Stimulated activated CD8-positive, alpha-beta memory T cell treated with anti-CD3 and anti-CD28 coated beads, Interleukin-2, amount 100 ng/mL, for 1 hour (primary cell): ENCODE measurements at places on chromosomes 7 and 10.

DNA sequence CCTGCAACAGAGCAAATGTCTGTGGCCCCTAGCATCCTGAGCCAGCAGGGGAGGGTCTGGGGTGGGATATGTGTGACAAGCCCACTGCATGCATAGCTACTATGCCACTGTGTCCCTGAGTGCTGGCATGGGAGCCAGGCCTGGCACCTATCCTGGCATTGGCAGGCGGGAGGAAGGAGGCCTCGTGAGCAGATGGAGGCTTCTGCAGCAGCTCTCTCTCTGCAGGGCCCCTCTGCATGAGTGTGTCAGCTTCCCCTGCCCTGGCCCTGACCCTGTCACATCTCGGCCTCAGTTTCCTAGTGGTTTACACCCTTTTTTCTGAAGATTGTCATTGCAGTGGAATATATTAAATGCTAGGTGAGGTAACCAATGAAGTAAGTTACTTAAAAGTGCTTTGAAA lies 13.1 kb upstream of the IMPDH1 start:
- DNase-seq, result no peak

DNA sequence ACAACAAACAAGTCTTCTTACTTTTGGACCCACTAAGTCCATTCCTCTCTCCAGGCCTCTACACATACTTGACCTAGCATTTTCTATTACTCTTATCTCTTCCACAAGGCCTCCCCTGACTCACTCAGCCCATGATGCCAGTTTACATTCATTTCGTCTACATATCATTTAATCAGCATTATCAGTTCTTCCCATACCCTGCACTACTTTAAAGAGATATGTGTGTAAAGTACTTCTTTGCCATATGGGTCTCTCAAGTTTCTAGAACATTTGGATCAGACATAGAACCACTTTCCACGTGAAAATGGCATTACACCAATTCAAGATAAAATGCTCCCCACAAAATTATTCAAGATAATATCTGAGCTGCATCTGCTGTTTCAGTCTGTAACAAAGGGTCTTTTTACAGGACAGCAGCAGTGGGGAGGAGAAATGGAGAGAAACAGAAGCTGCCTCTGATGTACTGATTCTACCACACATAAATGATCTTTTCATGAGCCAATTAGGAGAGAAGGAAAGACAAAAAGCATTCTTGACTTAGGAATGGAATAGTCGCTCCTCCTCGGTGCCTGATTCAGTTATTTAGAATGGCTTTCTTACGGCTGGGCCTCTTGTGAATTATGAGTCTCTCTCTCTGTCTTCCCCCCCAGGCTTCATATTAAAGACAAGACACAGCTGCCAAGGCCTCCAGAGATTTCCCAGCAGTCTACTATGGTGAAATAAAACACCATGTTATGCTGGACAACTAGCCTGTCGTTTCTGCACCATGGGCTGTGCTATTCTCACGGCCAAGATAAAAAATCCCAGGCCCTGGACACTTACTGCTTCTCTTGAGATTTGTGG lies 46.9 kb upstream of the SEPTIN7 start:
- DNase-seq, result no peak

DNA sequence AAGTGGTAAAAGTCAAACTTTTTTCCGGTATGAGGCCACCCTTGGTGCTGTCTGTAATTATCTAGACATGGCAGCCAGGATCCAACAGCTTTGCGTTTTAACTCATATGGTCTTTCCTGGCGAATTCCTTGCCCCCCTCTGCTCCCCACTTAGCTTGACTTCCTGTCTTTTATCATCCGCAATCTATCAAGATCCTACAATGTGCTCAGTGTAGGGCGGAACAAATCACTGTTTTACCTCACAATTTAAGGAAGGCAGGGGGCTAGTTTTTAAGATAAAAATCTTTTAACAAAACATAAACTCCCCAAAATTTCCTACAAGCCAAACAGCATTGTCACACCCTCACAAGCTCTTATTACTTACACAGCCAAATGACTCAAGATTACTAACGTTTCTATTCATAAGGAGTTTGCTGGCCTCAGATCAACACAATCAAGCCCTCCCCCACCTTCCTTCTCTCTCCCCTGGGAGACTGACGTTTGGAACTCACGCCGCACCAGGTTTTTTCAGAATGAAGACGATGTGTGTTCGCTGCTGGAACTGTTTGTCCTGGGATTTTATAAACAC lies 1.3 kb upstream of the CDK14 start:
- DNase-seq, result no peak

DNA sequence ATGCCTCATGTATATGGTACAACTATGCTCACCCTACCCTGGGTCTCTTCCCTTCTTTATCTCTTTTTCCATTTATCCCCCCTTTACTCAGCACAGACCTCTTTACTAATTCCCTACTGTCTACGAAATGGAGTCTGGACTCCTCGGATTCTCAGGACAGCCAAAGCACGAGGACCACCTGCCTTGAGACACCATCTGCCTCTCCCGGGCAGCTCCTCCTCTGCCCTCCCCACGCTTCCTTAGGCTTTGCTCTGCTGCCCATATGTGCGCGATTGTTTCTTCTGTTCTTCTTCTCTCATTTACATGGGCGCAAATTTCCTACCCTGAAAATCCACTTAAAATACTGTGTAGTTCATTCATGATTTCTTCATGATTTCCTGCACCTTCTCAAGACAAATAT lies 62.7 kb upstream of the STK17A start:
- no peak for DNase-seq

GRCh38 chr7:27779873-27780272 lies 39.9 kb downstream of the TAX1BP1 start:
- no peak for DNase-seq

DNA sequence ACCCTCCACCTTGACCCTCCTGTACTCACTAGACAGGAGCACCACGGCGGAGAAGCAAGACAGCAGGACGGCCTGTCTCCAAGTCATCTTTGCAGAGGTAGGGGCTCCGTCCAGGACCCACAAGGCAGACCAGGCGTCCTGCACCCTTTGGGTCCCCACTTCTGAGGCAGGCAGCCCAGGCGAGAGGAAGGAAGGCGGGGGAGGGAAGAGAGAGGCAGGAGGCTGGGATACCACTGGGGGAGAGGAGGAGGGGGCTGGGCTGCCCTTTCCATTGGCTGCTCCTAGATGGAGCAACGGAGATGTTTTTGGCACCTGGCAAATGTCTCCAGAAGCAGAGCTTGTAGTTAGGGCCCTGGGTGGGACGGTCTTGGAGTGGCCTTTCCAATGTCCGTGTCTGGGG lies at the start of gene UCMA:
UCMA (minus strand) TSS at position 203 of the 400 bp plus-strand sequence; CDS start at position 87, 116 bp downstream.
- DNase-seq, result no peak

GRCh38 chr10:11798845-11799735 lies 24.1 kb upstream of the PROSER2 start:
- DNase-seq, result no peak

DNA sequence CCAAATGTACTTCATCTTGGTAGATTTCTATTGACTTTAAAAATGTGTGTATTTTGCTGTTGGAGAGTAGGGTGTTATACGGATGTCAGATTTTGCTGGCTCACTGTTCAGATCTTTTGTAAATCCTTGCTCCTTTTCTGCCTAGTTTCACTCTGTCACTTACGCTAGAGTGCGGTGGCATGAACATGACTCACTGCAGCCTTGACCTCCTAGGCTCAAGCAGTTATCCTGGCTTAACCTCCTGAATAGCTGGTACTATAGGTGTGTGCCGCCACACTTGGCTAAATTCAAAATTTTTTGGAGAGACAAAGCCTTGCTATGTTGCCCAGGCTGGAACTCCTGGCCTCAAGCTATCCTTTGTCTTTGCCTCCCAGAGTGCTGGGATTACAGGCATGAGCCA lies 29.4 kb downstream of the BMS1 start:
- DNase-seq, result no peak

- DNase-seq, result no peak
Observed at GRCh38 chr10:99850767-99851340, 68.4 kb downstream of the ABCC2 start.
